ENCODE measurements at places on chromosomes 5 and 9.

- no peak for DNase-seq
Measured at GRCh38 chr5:26955161-26955560, 83.2 kb downstream of the CDH9 start.

DNA sequence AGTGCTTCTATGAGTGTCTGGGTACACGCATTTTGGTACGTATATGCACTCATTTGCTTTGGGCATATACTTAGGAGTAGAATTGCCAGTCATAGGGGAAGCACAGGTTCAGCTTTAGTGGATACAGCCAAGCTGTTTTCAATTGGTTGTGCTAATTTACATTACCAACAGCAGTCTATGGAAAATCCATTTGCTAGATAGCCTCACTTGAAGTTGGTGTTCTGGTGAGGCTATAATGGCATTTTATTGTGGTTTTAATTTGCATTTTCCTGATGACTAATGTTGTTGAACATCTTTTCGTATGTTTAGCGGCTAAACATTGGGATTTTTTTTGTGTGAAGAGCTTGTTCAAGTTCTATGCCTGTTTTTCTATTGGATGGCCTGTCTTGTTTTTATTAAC lies 76.8 kb upstream of the ANKH start:
- DNase-seq: no peak

- no peak for DNase-seq
Measured at GRCh38 chr5:23629396-23629795, 122.0 kb downstream of the PRDM9 start.

DNA sequence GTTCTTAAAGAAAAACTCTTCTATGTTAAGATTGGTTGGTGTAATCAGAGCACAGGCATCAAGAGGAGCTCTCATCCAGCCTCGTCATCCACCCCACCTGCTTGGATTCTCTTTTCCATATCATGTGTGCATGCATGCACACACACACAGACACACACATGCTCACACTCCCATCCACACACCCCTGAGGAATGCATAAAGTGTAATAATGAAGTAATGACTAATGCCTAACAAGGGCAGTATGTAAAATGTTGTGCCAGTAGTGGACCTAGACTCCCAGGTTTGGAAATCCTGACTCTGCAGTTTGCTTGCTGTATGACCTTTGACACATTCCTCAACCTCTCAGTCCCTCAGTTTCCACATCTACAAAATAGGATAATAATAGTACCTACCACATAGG lies 280.0 kb upstream of the ANKRD55 start:
- no peak for DNase-seq

GRCh38 chr5:100623719-100624118 lies 88.5 kb downstream of the FAM174A start:
- no peak for DNase-seq

GRCh38 chr5:113693701-113694100 lies 180.2 kb downstream of the YTHDC2 start:
- no peak for DNase-seq

- no peak for DNase-seq
Measured at GRCh38 chr9:15272377-15272928, 34.6 kb downstream of the TTC39B start.

- no peak for DNase-seq
Measured at GRCh38 chr9:110650261-110650660, 18.3 kb upstream of the MUSK start.

- no peak for DNase-seq
Measured at GRCh38 chr5:177366528-177367322, 9.0 kb downstream of the RGS14 start.

DNA sequence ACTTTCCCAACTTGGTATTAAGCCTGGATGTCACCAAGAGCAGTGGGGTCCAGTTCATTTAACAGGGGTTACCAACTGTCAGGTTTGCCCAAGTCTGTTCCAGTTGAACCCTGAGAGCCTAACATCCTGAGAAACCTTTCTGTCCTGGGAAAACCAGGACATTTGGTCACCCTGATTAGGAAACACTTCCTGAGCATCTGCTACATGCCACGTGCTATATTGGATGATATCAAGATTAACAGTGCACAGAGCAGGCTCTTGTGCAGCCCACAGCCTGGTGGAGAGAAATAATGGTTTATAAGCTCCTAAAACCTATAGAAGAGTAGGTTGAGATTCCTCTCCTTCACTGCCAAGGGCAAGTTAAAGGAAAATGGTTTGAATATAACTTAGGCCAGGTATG lies 102.9 kb upstream of the RAD23B start:
- DNase-seq: no peak

GRCh38 chr5:672329-673160 lies 20.6 kb downstream of the TPPP start:
- DNase-seq: peak; percentile 40

GRCh38 chr5:170486371-170486770 lies 17.4 kb upstream of the KCNIP1 start:
- no peak for DNase-seq

DNA sequence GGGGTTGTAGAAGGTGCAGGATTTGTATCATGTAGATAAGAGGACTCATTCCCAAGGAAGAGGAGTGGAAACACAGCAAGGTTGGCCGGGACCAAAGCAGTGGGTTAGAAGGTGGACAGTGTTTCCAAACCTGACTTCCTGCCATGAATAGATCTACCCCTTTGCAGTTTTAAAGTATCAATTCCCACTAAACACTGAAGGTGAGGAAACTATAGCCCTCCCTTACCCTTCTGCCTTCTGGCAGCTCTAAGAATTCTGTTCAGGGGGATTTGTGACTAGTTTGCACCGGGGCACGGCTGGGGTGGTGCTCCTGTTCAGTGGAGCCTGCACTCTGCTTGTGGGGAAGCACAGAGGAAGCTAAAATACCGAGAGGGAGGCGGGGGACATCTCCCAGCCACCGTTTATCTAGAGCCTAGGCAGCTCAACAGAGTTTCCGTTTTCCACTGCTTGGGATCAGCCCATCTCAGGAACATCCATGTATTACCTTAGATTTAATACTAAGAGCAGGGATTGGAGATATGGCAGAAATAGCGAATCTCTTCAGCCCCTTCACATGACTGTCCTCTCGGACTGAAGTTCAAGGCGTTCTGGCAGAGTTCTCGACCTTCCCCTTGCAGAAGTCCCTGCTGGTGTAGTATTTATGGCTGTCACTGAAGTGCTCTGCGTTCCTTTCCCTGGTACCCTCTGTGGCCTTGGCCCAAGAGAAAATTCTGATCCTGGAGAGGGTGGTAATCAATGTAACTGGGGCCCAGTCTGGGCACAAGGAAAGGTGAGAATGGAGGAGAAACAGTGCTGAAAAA lies 5.4 kb downstream of the ISL1 start:
- no peak for DNase-seq

GRCh38 chr9:35079041-35079425 lies 709 bp downstream of the FANCG start:
- no peak for DNase-seq

DNA sequence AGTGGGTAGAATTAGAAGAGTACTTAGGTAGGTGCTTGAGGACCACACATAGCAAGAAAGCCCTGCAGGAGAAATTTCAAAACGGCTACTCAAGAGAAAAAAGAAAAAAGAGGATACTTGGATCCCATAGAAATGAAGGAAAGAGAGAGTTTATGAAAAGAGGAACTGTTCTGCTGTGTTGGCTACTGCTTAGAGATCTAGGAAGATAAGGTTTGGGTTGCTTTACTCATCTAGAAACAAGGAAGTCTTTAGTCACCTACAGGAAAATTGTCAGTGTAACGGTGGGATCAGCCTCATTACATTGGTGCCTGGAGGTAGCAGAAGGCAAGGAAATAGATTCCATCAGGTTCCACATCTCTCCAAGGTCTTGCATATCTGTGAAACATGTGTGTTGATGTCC lies 14.8 kb upstream of the C5orf46 start:
- DNase-seq: no peak

GRCh38 chr9:129619787-129620668 lies 873 bp downstream of the C9orf50 start:
- no peak for DNase-seq

GRCh38 chr5:82862711-82863110 lies 214.5 kb downstream of the TMEM167A start:
- DNase-seq: no peak

DNA sequence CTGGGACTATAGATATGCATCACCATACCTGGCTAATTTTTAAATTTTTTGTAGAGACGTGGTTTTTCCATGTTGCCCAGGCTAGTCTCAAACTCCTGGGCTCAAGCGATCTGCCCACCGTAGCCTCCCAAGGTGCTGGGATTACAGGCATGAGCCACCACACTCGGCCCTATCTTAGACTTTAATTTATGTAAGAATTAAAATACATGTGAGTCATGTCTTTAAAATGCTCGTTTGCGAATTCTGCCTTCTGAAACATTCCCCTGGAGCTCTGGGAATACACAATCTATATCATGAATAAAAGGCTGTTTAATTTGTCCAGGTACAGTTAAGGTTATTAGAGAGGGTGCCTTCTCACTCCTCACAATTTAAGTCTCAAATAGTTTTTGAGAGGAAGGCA lies 32.8 kb downstream of the RHOBTB3 start:
- DNase-seq: no peak

- no peak for DNase-seq
Measured at GRCh38 chr9:100058699-100059579, 39.9 kb downstream of the ERP44 start.
